ENCODE measurements at places on chromosomes 4 and X.

GRCh38 chr4:124907881-124908280 lies 195.3 kb upstream of the ANKRD50 start:
- no peak for DNase-seq

- no peak for DNase-seq
Observed at GRCh38 chr4:94334962-94335361, 7.7 kb downstream of the HPGDS start.

- DNase-seq = no peak
Observed at GRCh38 chr4:168833881-168834280, 176.2 kb downstream of the CBR4 start.

DNA sequence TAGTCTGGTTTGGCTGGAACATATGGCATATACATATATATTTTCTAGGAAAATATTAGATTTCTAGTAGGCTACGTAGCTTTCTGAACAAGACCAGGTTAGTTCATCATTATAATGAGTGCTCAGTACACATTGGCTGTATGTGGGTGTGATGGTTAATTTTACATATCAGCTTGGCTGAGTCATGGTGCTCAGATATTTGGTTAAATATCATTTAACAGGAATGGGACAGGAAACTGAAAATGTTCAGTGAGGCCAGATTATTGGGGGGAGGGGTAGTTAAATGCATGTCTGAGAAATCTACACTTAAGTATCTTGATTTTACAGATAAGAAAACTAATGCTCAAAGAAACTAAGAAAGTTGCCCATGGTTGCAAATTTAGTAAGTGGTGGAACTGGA lies 160.1 kb downstream of the RBMX2 start:
- no peak for DNase-seq

DNA sequence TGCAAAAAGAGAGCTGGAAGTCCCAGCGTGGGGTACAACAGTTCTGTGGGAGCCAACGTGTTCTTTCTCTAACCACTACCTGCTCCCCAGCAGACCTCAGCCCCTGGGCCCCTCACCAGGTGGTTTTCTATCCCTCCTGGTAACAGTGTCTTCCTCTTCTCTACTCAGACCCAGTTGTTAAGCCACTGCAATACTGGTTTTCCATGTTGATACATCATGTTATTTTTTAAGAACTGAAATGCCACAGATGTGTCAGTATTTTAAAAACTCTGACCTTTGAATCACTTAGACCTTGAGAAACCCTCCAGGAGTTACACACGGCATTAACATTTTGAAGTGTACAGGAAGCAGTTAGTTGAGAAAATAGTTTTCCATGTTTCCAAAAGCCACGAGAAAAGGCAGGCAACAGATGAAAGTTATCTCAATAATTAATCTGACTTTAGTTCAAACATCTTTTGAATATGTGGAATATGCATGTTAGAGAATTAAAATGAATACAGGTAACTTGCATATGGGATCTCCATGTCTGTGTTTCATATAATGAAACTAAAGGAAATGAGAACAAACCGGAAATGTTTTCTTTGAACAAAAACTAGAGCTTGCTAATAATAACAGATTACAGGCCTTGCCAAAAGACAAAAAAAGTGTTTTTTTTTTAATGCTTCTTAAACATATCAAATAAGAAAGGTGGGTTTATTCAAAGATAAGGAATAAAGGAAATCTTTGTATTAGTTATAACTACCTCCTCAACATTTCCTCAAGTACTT lies 108.8 kb downstream of the ZNF827 start:
- no peak for DNase-seq

DNA sequence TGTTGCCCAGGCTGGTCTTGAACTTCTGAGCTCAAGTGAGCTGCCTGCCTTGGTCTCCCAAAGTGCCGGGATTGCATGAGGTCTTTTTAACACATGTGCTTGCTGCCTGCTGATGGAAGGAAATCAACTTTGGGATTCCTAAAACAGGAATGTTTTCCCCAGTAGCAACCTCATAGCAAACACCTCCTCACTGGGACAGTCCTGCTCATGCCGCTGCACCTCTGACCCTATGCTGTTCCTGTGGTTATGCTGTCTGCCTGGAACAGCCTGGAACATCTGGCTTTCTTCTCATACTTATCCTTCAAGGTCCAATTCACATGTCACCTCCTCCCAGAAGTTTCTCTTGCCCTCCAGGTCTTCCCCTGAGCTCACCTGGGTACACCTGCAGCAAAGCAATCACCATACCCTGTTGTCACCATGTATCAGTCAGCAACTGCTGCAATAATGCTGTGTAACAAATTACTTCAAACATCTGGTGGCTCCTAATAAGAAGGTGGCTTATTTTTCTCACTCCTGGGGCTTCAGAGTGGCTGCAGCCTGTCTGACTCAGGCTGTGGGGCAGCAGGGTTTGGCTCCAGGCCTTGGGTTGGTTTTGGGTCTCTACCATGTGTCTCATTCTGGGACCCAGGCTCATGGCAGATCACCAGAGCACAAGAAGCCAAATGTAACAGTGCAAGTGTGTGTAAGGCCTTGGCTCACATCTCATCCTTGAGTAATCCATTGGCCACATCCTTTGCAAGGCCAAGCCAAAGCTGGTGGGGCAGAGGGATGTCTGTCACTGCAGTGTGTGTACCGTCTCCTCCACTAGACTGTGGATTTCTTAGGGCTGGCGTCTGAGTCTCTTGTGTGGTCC lies 59.4 kb upstream of the SORCS2 start:
- DNase-seq = no peak

- DNase-seq = no peak
Observed at GRCh38 chrX:39595977-39596376, 501.8 kb downstream of the BCOR start.

GRCh38 chrX:74383611-74384010 lies 37.7 kb upstream of the SLC16A2 start:
- DNase-seq = no peak

- DNase-seq = no peak
Observed at GRCh38 chrX:119726900-119727555, 31.4 kb upstream of the SOWAHD start.

- no peak for DNase-seq
Observed at GRCh38 chrX:16931371-16931770, 15.1 kb upstream of the REPS2 start.

DNA sequence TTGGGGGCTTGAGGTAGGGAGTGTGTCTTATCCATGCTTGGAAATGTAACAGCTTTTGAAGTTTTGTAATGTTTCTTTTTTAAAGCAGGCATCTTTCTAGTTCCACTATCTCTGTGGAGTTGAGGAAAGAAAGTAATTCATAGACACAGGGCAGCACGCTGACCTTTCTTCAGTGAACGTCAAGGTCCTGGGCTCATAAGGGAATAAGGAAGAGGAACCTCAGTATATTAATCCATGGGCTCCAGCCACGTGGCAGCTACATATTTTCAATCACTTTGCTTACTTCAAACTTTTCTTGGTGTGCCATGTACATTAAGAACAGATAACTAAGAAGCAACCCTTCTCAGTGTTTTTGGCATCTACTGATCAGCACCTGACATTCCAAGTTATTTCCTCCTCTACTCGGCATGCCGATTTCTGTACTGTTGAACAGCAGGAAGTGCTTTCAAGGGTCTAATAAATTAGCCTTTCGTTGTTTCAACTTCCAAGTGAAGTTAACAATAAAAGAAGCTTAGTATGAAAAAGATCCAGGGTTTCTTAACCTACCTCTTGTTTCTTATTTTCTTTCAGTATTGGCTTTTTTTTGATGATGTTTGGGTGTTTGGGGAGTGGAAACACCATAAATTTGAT lies 88.2 kb downstream of the SORBS2 start:
- no peak for DNase-seq

DNA sequence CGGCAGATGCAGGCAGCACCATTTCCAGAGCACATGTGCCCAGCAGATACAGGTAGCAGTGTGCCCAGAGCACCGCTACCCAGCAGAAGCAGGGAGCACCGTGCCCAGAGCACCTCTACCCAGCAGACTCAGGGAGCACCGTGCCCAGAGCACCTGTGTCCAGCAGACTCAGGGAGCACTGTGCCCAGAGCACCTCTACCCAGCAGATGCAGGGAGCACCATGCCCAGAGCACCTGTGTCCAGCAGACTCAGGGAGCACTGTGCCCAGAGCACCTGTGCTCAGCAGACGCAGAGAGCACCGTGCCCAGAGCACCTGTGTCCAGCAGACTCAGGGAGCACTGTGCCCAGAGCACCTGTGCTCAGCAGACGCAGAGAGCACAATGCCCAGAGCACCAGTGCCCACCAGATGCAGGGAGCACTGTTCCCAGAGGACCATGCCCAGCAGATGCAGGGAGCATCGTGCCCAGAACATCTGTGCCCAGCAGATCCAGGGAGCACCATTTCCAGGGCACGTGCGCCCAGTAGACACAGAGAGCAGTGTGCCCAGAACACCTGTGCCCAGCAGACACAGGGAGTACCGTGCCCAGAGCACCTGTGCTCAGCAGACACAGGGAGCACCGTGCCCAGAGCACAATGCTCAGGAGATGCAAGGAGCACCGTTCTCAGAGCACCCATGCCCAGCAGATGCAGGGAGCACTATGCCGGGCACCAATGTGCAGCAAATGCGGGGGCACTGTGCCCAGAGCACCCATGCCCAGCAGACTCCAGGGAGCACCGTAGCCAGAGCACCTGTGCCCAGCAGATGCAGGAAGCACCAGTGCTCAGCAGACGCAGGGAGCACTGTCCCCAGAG lies 236.4 kb downstream of the DHRSX start:
- DNase-seq = no peak

DNA sequence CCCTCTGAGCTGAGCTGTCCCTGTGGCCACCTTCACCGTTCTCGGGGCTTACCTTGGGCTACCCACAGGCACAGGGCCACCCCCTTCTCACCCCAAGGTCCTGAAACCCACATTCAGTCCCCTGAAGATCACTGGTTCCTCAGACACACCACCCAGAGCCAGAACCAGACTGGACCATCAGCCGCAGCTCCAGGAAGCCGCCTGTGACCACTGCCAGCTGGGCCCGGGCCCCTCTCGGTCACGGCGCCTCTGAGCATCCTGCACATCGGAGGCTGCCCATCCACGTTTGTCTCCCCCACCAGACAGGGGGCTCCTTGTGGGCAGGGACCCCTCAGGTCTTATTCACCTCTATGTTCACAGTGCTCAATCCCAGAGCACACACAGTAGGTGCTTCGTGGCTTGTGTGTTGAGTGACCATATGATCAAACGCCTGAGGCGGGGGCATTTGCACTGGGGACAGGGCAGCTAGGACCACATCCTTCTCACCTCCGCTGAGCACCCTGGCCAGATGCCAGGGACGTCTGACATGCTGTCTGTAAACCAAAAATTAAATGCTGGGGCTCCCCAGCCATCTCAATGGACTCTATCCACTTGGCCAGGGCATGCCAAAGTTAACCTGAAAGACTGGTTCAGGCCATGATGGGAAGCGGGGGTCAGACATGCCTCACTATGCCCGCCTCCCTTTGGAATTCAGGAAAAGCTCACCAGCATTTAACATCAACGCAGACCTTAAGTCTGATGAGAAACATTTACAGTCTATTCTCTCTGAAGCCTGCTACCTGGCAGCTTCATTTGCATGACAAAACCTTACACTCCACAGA lies 109.4 kb upstream of the AFAP1 start:
- DNase-seq = no peak

DNA sequence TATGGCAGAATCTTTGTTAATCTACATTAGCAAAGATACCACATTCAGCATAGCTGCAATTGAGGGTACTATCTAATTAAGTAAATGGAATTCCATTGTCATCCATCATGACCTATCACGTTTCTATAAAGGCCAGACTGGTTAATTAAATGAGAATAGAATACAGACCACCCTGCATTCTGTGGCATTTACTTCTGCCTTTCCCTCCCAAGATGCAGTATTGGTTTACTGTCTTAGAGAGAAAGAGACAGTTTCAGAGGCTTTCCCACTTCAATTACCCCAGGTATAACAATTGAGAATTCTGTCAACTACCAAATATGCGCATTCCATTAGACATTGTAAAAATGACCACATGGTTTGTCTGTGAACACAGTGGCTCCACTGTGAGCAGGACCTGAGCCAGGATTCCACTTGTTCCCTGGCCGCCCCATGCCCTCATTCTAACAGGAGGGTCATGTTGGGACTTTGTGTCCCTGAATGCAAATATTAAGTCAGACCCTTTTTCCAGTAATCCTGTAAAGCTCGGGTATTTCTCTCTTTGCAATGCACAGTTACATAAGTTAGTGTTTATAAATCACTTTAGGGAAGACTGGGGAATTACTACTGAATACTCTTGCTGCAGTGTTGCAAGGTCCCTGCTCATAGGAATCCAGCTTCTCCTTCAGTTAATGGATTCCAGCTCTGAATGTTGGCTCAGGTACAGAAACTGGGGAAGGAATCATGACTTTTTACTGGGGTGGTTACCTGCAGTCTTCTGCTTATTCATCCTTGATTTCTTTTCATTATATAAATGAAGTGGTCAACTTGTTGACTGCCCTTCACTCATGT lies 261.0 kb downstream of the PDGFC start:
- DNase-seq = no peak

- DNase-seq = no peak
Observed at GRCh38 chr4:139175646-139176301, 1.2 kb downstream of the ELF2 start.

DNA sequence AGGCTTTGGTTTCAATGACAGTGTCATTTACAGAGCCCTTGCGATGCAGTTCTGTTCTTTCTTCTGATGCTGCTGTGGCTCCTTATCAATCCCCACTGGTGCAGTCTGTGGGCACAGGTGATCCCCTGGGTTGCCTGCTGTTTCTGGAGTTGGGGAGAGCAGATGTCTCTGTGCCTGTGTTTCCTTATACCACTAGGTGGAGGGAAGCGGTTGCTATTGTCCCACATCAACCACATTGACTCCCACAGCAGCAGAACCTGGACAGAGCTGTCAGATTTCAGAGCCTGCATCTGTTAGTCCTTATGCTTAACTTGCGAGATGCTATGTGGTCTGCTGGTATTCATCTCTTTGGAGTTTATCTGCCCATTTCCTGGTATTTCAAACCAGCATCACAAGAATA lies 57.7 kb downstream of the NEIL3 start:
- DNase-seq = no peak

DNA sequence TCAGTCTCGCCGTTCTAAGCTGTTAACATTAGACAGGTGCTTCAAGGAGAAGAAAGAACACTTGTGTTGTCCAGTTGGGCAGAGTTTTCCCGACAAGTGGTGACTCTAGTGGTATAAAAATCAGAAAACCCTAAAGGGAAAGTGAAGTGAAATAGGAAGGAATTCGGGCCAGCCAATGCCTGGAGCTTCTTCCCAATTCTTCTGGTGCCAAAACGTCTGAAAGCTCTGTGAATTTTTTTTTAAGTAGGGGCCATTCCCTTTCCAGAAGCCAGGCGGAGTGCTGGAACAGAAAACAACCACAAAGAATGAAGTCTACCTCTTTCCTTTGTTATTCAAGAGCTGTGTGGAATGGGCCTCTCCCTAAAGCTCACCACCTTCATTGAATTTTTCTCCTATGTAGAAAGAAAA lies 43.1 kb upstream of the PPARGC1A start:
- DNase-seq = no peak

GRCh38 chr4:31192341-31192740 lies 472.2 kb downstream of the PCDH7 start:
- DNase-seq = no peak
